ENCODE measurements at places on chromosomes 1 and 21. TPM values are rescaled to one million over a fixed set of nuclear protein-coding genes. Genes with fewer than 3 reads are reported as not detected.

Gene COX20
- 139 TPM for polyA plus RNA-seq

Gene OR2T29
- polyA plus RNA-seq: not detected

Gene RGS16
- polyA plus RNA-seq: 2.5 TPM

Gene CYP2J2
- polyA plus RNA-seq: 73.6 TPM

Gene CR2
- polyA plus RNA-seq: not detected

Gene NPPB
- 15,996 TPM for polyA plus RNA-seq

Gene PGLYRP4
- polyA plus RNA-seq: not detected

Gene CMPK1
- polyA plus RNA-seq: 41.7 TPM

Gene TNFRSF8
- 2.4 TPM for polyA plus RNA-seq

Gene LCE2C
- not detected for polyA plus RNA-seq

DNA sequence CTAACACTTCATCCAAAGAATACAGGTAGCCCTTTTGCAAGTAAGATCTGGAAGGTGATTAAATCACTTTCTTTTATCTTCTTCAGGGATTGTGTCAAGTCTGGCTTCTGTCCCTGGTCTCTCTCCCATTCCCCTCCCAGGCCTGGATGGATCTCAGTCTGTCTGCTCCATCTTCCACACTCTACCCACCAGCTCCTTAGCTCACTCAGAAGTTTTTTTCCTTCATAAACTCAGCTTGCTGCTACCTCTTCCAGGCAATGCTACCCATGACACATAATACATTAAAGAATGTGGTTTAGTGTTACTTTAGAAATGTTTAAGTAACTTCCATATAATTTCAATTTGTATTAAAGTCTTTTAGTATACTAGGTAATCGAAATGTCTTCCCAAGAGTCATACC, 133.1 kb downstream of the AKT3 start:
- no peak for DNase-seq
- H3K27me3 ChIP-seq: no peaks in the 10 kb centered on the region
- H3K4me1 ChIP-seq: no peaks in the 10 kb centered on the region
- H3K27ac ChIP-seq: no peak overlapping the region
- H3K4me3 ChIP-seq: no peak overlapping the region

DNA sequence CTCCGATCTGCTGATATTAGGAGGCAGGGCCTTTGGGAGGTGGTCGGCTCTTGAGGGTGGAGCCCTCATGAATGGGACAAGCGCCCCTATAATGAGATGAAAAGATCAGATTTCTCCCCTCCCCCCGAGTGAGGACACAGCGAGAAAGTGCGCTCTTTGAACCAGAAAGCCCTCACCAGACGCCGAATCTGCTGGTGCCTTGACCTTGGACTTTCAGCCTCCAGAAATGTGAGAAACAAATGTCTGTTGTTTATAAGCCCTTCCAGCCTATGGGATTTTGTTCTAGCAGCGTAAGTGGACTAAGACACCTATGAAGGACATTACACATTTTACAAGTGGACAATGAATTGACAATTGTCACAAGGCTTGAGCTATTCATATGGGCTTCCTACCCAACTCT, 80.2 kb downstream of the RIPK4 start:
- H3K27ac ChIP-seq: no peak overlapping the region
- H3K4me1 ChIP-seq: no peaks in the 10 kb centered on the region
- no peak overlapping the region for H3K4me3 ChIP-seq
- no peak for DNase-seq

DNA sequence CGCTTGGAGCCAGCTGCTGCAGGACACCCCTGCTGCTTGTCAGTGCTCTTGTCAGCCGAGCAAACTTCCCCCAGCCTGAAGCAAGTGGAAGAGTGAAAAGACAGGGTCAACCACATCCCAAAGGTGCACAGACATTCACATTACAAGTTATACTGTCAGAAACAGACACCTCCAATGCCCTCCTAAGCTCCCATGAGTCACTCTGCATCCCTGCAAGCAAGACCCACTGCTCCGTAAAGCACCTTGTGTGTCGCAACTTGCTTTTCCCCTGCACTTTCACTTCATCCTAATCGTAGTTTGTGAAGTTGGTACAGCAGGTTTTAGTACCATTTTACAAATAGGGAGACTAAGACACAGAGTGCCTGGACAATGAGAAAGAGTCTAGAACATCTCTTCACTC, 51.1 kb downstream of the KCNH1 start:
- H3K27ac ChIP-seq: no peak overlapping the region
- H3K4me3 ChIP-seq: no peak overlapping the region
- H3K27me3 ChIP-seq: no peaks in the 10 kb centered on the region

- peak overlapping the region; percentile 64 for H3K27ac ChIP-seq
- peak; percentile 63 for DNase-seq
- H3K4me1 ChIP-seq: no peaks in the 10 kb centered on the region
- no peaks in the 10 kb centered on the region for H3K36me3 ChIP-seq
Measured at GRCh38 chr1:23727362-23727811, 15.9 kb upstream of the ELOA start.

DNA sequence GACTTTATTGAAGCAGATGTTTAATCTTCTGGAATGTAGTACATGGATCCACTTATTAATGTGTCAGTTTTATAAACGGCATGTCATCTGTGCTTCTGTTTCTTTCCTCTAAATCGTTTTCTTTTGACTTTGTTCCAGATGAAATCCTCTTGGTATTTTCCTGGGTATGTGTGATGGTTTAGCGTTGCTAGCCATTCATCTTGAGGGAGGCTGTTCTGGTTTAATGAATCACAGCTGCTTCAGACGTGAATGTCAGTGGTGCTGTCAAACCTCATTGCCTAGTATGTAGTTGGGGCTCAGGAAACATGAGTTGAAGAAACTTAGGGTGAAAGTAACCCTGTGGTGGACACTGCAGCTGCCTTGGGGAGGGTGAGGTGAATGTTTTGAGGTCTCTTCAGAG, 33.2 kb downstream of the KCNK1 start:
- no peaks in the 10 kb centered on the region for H3K36me3 ChIP-seq
- H3K27me3 ChIP-seq: no peaks in the 10 kb centered on the region
- no peak overlapping the region for H3K4me3 ChIP-seq
- DNase-seq: no peak
- no peak overlapping the region for H3K27ac ChIP-seq

GRCh38 chr1:44031252-44032169, at the start of gene SLC6A9:
Gene SLC6A9, minus strand, starts transcription at chr1:44031462. Its CDS starts 7,185 bp downstream, at chr1:44024277.
- H3K27me3 ChIP-seq: no peaks in the 10 kb centered on the region
- H3K4me3 ChIP-seq: peak within 1 kb of the TSS; percentile 89
- H3K36me3 ChIP-seq: no peaks in the 10 kb centered on the region
- H3K27ac ChIP-seq: peak within 1 kb of the TSS; percentile 78

DNA sequence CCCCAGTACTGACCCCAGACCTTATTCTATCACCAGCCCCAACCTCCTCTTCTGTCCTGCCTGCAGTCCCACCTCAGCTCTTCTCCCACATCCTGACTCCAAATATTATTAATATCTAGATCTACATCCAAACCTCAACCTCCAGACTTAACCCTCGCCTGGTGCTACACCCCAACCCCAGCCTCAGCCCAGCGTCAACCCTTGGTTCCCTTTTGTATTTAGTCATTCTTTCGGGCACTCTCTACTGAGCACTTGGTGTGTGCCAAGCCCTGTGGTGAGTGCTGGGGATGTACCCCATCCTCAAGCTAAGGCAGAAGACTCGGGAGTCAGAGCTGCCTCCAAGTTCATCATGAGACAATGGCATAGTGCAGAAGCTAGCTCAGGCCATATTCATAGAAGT, 1.1 kb downstream of the SHISAL2A start:
- H3K4me3 ChIP-seq: no peak overlapping the region
- no peaks in the 10 kb centered on the region for H3K36me3 ChIP-seq
- peaks cover 24% of the 10 kb centered on the region for H3K27me3 ChIP-seq
- no peak overlapping the region for H3K27ac ChIP-seq
- DNase-seq: no peak

GRCh38 chr1:33155877-33156538, 25.8 kb downstream of the TRIM62 start:
- no peaks in the 10 kb centered on the region for H3K27me3 ChIP-seq
- H3K36me3 ChIP-seq: no peaks in the 10 kb centered on the region

- no peaks in the 10 kb centered on the region for H3K36me3 ChIP-seq
- no peak overlapping the region for H3K4me3 ChIP-seq
- peaks cover 16% of the 10 kb centered on the region for H3K27me3 ChIP-seq
- no peak overlapping the region for H3K27ac ChIP-seq
Measured at GRCh38 chr1:38152351-38153065, 105.9 kb upstream of the POU3F1 start.

DNA sequence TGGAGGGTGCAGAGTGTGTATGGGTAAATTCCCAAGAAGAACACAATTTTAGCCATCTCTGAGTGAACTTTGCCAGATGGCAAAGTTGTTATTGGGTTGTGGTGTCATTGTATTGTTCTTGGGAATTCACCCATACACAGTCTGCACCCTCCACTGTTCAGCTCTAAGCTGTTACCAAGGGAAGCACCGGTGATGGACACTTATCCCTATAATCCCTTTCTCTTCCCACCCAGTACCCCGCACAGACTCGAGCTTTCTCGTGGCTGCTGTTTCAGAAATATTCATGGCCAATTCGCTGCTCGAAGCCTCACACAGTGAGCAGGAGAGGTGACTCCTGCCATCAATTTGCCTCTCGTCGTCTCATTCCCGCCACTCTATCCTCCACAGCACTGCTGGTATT, 95.7 kb upstream of the PALMD start:
- H3K36me3 ChIP-seq: no peaks in the 10 kb centered on the region
- DNase-seq: no peak
- no peaks in the 10 kb centered on the region for H3K4me1 ChIP-seq
- no peak overlapping the region for H3K27ac ChIP-seq
- H3K4me3 ChIP-seq: no peak overlapping the region

GRCh38 chr1:36857754-36858153, 176.6 kb downstream of the GRIK3 start:
- no peak for DNase-seq
- peaks cover 58% of the 10 kb centered on the region for H3K27me3 ChIP-seq
- H3K4me3 ChIP-seq: no peak overlapping the region
- H3K36me3 ChIP-seq: no peaks in the 10 kb centered on the region
- no peaks in the 10 kb centered on the region for H3K4me1 ChIP-seq

DNA sequence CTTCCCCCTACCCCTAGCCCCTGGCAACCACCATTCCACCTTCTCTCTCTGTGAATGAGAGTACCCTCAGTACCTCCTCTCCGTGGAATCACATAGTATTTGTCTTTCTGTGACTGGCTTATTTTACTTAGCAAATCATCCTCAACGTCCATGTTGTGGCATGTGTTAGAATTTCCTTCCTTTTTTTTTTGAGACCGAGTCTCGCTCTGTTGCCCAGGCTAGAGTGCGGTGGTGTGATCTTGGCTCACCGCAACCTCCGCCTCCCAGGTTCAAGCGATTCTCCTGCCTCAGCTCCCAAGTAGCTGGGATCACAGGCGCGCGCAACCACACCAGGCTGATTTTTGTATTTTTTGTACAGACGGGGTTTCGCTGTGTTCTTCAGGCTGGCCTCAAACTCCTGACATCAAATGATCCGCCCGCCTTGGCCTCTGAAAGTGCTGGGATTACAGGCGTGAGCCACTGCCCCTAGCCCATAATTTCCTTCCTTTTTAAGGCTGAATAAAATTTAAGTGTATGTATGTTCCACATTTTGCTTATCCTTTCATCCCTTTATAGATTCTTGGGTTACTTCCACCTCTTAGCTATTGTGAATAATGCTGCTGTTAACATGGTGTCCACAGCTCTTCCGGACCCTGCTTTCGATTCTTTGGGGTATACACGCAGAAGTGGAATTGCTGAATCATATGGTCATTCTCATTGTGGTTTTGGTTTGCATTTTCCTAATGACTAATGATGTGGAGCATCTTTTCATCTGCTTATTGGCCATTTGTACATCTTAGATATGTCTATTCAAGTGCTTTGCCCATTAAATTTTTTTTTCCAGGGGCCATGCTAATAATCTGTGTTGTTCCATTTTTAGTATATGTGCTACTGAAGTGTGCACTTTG, 32.3 kb downstream of the ERRFI1 start:
- H3K27me3 ChIP-seq: no peaks in the 10 kb centered on the region
- no peak overlapping the region for H3K4me3 ChIP-seq
- DNase-seq: no peak

GRCh38 chr1:233189526-233189925, 106.0 kb downstream of the PCNX2 start:
- no peak overlapping the region for H3K27ac ChIP-seq
- H3K27me3 ChIP-seq: no peaks in the 10 kb centered on the region
- no peaks in the 10 kb centered on the region for H3K4me1 ChIP-seq

GRCh38 chr1:148353461-148354283, 129.4 kb downstream of the PPIAL4G start:
- H3K27ac ChIP-seq: no peak overlapping the region
- H3K27me3 ChIP-seq: peaks cover 100% of the 10 kb centered on the region
- DNase-seq: no peak
- H3K4me3 ChIP-seq: peak overlapping the region; percentile 24

GRCh38 chr1:240310226-240310925, 218.7 kb downstream of the FMN2 start:
- H3K4me3 ChIP-seq: no peak overlapping the region
- no peak for DNase-seq
- H3K36me3 ChIP-seq: no peaks in the 10 kb centered on the region
- no peak overlapping the region for H3K27ac ChIP-seq

DNA sequence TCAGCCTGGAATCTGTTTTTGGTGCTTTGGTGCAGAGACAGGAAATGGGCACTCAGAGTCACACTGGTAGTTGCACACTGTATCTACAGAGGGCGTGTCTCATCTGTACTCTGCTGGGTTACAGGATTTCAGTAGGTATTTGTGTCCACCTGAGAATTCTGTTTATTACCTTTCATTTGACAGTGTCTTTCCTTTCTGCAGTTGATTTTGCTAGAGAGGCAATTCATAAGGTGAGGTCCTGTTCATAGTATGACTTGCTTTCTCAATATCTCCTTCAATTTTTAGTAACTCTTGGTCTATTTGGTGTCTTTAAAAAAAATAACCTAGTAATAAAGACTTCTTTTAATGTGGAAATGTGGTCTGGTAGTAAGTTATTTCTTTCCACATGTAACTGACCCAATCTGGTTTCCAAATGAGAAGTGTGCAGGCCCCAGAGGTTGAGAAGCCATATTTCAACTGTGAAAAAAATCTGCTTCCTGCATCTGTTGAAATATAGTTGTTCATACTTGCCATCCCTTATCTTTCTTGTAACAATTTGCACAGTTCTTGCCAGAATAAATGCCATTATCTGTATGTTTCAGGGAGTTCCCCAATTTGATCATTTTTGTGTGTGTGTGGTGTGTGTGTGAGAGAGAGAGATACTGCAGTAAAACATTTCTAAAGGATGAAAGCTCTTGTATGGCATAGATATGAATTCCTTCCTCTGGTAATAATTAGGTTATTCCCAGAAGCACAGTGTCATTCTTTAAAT, 78.4 kb upstream of the DNAJC6 start:
- H3K4me3 ChIP-seq: no peak overlapping the region
- H3K27ac ChIP-seq: no peak overlapping the region
- H3K27me3 ChIP-seq: no peaks in the 10 kb centered on the region
- H3K4me1 ChIP-seq: peaks cover 13% of the 10 kb centered on the region
- H3K36me3 ChIP-seq: no peaks in the 10 kb centered on the region
